Cerebellar nuclear complex (tissue), 1 donor: ENCODE measurements at places on chromosomes 13 and 19.

- DNase-seq, result no peak
Measured at GRCh38 chr19:4991538-4991937, 22.6 kb downstream of the KDM4B start.

DNA sequence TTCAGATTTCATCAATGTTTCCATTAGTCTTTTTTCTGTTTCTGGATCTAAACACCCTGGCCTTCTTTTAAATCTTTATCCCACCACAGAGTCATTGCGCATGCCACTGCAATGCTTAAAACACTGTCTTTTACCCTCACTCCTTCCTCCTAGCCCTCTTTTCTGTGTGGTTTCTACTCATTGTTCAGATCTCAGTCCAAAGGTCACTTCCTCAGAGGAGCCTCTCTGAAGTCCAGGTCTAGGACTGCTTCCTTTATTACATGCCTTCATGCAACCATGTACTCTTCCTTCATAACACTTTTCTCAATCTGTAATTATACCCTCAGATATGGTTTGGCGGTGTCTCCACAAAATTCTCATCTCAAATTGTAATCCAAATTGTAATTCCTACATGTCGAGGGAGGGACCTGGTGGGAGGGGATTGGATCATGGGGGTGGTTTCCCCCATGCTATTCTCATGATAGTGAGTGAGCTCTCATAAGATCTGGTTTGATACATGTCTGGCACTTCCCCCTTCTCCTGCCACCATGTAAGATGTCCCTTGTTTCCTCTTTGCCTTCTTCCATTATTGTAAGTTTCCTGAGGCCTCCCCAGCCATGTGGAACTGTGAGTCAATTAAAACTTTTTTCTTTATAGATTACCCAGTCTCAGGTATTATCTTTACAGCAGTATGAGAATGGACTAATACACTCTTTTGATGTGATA, 808.9 kb downstream of the DIAPH3 start:
- DNase-seq, result no peak

- no peak for DNase-seq
Measured at GRCh38 chr13:97492684-97493371, 58.9 kb downstream of the RAP2A start.

- no peak for DNase-seq
Measured at GRCh38 chr19:49858088-49858985, 7.4 kb downstream of the PTOV1 start.

GRCh38 chr19:43625918-43626579, 6.6 kb upstream of the ZNF428 start:
- no peak for DNase-seq

DNA sequence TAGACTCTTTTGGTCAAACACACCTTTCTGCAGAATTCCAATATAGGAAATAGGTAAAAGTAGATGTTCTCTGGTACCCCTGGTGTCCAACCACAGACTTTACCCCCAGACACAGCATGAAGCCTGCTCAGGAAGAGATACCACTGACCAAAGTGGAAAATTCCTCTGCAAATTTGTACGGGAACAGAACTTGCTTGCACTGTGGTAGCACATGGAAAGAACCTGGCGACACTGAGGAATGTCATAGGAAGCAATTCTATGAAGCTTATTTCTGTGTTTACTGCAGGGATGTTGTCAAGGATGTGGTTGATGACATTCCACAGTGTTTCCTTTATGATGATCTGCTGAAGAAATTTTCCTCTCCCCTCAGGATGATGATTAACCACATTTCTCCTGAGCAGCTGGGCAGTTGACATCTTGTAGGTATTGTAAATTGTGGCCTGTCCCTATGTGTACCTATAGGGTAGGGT, 48.9 kb upstream of the TNFSF11 start:
- DNase-seq, result no peak

- DNase-seq, result no peak
Measured at GRCh38 chr13:25286308-25286968, 850 bp downstream of the MTMR6 start.
